ENCODE measurements at places on chromosomes 3 and 15.

GRCh38 chr15:33955945-33956344, 12.4 kb upstream of the CHRM5 start:
- DNase-seq: no peak

DNA sequence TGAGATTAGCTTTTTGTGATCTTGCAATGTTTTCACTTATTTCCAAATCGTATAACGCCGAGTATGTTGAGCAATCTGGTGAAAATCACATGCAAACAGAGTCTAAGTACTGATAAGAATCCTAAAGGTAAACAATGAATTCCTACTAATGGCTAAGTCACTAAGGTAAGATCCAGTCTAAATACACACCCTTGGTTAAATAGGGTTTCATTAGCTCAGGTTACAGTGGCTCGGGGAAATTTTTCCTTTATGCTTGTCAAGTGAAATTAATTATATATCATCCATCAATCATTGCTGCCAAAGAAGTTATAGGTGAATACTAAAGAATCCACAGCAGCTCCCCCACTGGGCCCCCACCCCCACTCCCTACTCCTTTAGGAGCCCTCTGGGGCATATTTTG, 139.3 kb downstream of the SOX2 start:
- no peak for DNase-seq

DNA sequence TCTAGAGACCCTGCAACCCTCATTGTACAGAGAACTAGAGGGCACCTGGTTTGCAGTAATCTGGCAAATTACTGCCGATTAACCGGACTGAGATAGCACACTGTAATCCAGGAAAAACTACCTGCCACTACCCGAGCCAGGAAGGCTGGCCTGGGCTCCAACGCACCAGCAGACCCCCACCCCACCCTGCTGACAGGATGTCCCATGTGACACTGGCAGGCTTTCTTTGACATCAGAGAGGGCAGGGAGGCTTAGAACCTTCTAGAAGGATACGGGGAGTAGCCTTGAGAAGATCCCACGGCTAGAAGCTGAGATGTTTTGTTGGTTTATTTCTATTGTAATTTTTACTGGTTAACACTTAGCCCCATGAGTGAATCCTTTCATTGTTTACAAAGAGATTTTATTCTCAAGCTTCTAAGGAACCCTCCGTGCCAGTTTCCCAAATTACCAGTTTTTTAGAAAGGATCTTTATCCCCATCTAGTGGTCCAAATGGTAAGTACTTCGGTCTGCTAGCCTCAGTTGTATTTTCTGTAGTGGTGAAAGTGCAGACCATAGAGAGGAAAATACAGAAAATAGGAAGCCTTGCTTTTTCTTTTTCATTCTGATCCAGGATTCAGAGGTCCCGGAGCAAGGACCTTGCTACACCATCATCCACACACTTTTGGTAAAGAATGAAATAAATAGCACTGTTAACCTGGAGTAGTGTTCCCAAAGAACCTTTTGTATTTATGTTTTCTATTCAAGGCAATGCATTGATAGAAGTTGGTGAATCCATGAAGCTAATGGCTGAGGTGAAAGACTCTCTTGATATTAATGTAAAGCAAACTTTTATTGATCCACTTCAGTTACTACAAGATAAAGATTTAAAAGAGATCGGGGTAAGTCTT, 81.9 kb upstream of the ADAMTSL3 start:
- peak; percentile 6 for DNase-seq

GRCh38 chr15:80577552-80578205, 117.4 kb upstream of the ABHD17C start:
- DNase-seq: no peak

DNA sequence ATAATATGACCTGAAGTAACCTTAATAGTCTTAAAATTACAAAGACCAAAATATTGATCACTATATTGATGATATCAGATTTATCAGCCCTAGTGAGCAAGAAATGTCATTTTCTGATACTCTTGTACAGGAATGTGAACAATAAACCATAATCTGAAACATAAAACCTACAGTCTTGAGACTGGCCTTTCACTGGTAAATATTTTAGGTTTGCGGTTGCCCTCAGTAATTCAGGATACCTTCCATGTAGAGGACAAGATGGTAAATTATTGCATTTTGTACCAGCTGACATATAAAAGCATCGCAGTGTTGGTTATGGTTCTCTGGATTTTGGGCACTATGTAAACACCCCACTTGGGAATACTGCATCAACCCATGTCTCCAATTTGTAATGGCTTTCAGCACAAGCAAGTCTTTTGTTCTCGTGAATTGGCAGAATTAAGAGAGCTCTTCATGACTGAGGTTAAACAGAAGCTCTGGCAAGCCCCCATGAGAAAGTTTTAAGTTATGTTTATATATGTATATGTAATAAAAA, 128.5 kb downstream of the LMLN start:
- no peak for DNase-seq
